ENCODE measurements at places on chromosomes 11 and 22.

DNA sequence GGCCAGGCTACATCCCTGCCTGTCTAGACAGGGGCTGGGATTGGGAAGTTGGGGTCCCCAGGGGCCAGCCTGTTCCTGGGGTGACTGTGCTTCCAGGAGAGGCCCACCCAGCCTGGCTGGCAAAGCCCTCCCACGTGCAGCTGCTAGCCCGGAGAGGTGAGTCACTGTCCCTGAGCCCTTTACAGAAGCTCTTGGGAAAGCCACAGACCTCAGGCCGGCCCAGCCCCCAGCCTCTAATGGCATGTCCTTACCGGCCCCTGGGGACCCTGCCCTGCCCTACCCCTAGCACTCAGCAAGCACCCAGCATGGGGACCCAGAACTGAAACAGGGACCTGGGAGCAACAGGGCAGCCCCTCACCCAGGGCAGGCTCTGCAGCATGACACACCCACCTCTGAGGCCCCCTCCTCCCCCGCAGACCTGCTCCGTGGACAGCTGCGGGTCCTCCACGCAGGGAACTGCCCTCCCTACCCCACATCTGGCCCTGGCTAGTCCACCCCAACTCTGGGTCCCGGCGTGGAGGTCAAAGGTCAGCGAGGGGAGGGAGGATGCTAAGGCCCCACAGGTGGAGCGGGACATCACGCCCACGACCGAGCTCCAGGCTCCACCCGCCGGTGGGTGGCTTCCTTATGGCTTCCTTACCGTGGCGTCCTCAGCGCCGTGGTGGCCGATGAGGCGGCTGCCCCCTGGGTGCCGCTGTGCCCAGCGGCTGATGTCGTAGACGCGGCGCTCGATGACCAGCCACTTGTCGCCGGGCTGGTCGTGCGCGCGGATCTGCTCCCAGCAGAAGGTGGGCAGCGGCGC, 615 bp downstream of the FADS3 start:
- no peak for DNase-seq

DNA sequence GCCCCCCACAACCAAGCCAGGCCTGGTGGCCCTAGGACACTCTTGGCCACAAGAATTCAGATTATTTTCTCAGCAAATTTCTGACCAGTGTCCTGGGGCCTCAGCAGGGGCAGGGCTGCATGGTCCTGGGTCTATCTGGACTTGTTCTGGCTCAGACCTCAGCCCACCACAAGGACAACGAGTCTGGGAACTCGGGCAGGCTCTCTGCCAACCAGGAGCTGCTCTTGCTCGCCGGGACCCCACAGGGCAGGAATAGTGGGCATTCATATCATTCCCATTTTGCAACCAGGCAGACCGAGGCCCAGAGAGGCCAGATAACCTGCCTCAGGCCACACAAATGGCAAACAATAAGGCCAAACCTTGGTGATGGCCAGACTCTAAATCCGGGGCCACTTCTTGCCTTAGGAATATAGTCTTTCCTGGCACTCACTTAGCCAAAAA, 75.4 kb upstream of the WNT7B start:
- DNase-seq = no peak

GRCh38 chr11:126268361-126268707, 361 bp downstream of the SRPRA start:
- DNase-seq = no peak

- no peak for DNase-seq
Observed at GRCh38 chr11:123469089-123469488, 39.0 kb downstream of the GRAMD1B start.

- no peak for DNase-seq
Observed at GRCh38 chr22:44555046-44555445, 57.0 kb upstream of the RTL6 start.

DNA sequence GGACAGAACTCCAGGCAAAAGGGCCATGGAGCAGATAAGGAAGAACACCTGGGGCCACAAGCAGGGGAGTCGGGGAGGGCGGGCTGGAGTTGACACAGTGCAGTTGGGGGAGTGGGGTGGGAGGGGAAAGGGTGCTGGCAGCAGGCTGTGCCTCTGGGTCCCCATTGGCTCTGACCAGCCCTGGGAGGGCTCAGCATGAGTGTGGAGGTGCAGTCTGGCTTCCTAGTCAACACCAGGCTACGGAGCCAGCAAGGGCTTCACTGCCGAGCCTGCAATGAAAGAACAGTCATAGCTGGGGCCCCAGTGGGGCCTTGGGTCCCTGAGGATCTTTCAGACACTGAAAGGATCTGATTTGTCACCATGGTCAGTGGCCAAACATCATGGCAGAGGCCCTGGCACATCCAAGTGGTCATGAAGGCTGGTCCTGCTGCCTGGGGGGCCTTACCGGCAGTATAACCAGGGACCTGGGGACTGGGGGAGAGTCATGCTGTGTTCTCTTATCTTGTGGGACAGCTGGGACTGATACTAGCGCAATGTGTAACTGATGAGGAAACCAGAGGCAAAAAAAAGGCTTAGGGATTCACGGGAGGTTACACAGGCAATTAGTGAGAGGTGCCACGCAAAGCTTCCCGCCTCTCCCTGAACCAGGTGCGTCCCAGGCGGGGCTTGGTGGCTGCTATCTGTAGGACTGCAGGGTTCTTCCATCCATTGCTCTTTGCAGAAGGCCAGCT, 11.6 kb downstream of the SLC37A2 start:
- no peak for DNase-seq

GRCh38 chr11:111540114-111540936, at the start of gene LAYN:
Gene LAYN, plus strand, starts transcription at chr11:111540720. Its CDS starts 124 bp downstream, at chr11:111540844.
- no peak for DNase-seq

GRCh38 chr11:116871248-116871647, 33.8 kb upstream of the APOA1 start:
- no peak for DNase-seq

GRCh38 chr11:44797886-44798606, 71.3 kb downstream of the TSPAN18 start:
- DNase-seq = no peak

DNA sequence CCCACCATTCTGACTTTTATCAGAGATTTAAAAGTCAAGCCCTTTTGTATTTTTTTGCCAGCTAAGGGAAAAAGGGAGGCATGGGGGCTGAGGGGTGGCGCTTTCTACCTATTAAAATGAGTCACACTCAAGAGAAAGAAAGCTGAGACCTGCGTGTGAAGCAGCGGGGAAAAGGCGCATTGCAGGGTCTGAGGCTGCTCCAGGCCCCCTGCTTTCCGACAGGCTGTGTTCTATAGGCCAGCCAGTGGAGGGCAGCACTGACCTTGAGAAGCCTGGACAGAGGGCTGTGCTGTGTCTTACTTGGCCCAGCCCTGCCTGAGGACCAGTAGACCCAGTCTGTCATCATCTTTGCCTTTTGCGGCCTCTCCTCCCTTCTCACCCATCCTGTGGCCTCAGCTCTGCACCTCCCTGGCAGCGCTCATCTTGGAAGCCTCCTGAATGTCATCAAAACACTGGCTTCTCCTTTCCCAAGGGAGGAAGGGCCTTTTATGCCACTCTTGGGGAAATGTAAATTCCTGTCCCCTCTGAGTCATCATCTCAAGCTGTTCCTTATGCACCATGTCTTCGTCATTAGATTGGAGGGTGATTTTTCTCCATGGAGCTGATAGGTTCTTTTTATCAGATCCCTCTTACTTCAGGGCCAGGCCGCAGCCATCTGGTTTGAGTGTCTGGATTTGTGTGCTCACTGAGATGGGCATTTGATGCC, 12.6 kb upstream of the MAPK8IP1 start:
- DNase-seq = no peak

- DNase-seq = no peak
Observed at GRCh38 chr11:96906476-96906875, 516.7 kb downstream of the JRKL start.

DNA sequence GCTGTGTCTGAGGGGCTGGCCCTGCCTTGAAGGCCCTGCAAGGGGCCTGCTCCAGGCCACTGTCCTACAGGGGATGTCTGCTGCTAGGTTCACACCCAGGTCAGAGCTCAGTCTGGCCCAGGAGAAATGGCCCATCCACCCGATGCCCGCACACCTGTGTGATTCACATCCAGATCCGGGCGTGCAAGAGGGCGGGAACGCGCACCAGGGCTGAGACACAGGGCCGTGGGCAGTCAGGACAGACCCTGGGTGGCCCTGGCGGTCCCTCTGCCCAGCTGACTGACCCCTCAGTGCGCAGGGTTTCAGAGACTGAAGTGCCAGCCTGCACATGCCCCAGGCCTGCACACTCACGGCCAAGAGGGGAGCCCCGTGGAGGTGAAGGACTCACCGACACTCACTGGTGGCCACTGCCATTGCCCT, 7.4 kb downstream of the TOLLIP start:
- no peak for DNase-seq

DNA sequence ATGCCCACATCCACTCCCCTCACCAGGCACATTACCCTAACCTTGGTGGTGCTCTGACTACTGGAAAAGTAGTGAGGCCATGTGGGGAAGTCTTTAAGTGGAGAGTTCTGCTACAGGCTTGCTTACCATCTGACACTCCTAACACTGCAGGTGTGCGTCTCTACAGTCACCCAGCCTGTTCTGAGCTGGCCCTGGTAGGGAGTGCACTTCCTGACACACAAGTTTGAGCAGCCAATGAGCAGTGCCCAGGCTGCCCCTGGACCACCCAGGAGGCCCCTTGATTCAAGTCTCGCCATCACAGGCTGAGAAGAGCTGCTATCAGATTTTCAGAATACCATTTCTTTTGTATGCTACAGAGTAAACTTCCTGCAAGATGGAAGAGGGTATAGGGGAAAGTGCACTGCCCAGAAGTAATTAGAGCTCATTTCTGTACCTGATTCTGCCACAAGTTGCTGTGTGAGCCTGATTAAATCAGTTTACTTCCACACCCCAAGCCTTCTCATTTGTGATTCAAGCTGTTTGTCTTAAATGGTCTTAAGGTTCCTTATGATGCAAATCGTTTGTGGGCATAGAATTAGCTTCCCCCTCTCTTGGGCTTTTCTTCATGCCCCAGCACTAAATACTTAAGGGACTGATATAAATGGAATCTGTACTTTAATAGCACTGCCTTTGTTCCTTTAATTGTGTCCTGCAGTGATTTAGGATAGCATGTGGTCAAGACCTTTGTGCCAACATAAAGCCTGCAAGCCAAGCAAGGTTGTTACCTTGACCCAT, 22.2 kb downstream of the OPCML start:
- no peak for DNase-seq

DNA sequence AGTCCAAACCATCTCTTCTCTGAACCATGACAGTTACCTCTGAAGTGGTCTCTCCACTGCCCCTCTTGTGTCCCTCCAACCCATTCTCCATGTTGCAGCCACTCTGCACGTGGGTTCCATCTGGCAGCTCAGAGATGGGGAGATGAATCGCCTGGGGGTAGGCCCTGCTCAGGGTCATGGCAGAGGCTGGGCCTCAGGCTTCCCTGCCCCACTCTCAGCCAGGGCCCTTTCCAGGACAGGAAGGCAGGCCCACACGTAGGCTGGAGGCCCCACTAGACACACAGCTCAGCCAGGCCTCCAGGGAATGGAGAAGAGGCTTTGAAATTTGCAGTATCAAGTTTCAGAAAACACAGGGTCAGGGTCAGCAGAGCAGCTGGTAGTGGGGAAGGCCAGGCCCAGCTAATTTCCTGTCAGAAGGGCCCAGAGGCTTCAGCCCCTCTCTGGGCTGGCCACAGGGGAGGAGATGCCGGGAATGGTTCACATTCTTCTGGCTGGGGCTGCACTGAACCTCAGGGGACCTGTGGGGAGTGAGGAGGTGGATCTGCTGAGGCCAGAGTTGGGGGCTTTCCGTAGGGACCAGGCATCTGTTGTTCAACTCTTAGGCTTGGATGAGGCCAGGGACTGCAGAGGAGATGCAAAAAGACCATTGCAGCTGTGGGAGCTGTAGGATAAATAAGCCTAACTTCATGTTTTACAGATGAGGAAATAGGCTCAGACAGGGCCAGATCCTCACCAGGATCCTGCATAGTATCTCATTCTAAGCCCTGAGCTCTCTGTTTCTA, 101.6 kb downstream of the SWAP70 start:
- no peak for DNase-seq

DNA sequence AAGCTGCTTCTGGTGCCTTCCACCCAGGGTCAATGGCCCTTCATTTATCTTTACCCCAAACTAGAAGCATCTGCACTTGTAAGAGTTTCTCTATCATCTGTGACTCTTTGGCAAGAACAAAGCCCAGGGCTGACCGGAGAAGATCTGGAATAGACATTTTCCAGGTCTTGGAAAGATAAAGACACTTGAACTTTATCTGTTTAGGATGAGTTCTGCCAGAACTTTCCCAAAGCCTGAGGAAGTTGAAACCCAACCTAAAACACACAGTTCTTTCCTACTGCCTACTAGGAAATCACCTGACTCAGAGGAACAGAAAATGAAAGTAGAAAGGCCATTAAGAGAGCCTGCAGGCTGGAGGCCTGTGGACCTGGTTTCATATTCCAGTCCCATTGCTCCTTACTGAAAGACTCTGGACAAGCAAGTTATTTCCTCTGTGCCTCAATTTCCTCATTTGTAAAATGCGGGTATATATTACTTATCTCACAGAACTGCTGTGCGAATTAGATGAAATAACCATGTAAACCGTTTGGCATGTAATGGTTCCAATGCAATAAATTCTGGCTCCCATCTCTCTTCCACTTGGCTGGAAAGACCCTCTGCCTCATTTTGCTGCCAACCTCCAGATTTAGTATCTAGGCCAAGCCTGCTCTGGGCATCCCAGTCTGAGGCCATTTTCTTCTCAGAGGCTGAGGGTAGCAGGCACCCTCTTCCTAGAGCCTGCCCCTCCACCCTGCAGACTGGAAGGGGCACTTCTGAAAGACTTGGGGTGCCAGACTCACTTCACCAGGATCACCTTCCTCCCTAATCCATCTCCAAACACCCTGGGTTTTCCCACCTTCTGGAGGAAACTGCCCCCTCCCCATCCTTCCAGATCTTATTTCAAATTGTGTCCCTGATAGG, 1.2 kb downstream of the UBE2L6 start:
- no peak for DNase-seq

- no peak for DNase-seq
Observed at GRCh38 chr11:107183953-107184352, 165.7 kb upstream of the GUCY1A2 start.

GRCh38 chr11:35347921-35348331, 71.4 kb downstream of the SLC1A2 start:
- no peak for DNase-seq

- DNase-seq = no peak
Observed at GRCh38 chr22:45273452-45274075, 11.2 kb upstream of the UPK3A start.

GRCh38 chr22:35274154-35274871, 17.0 kb downstream of the HMGXB4 start:
- no peak for DNase-seq

DNA sequence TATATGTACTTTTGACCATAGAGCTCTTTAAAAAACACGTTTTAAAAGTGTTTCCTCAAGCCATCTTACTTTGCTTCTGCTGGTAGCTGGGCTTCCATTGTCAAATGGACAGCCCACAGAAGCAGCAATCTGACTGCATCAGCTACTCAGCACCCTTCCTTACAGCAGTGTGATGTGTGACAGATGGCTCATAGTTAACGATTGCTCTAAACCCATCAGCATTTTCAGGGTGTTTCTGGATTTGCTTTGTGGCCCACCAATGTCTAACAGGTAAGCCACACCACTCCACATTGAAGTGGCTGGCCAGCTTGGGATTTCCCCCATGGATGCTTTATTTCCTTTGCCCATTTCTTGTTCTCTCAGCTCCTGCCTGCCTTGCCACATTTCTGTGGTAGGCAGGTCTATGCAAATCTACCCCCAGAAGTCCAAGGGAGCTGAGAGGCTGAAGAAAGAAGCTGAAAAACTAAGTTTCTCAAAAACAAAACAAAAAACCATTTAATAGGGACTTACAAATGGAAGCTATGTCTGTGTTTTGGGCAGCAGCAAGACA, 7.3 kb upstream of the FAR1 start:
- DNase-seq = no peak

GRCh38 chr22:48098243-48098920, 1335.9 kb downstream of the TBC1D22A start:
- DNase-seq = no peak

Measured in SK-N-MC (cell line).